SJCRH30 (cell line): ENCODE measurements at places on chromosomes 7 and 10. TPM values are rescaled to one million over a fixed set of nuclear protein-coding genes. Genes with fewer than 3 reads are reported as not detected.

STK31 gene
- total RNA-seq: 0.08 TPM in 1 of 2 replicates, not detected in the other

EBLN1 gene
- not detected in 2 replicates for total RNA-seq

DNA sequence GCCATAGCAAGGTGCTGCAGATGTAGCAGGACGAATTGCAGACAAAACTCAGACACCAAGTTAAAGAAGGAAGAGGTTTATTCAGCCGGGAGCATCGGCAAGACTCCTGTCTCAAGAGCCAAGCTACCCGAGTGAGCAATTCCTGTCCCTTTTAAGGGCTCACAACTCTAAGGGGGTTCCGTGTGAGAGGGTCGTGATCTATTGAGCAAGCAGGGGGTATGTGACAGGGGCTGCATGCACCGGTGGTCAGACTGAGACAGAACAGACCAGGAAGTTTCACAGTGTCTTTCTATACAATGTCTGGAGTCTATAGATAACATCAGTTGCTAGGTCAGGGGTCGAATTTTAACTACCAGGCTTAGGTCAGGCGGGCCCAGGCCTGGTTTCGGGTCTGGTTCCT, 222.0 kb upstream of the C7orf33 start:
- H3K36me3 ChIP-seq: no peaks in the 10 kb centered on the region
- H3K27ac ChIP-seq: no peak overlapping the region
- peaks cover 13% of the 10 kb centered on the region; the same call in 1 of the 2 replicates for H3K27me3 ChIP-seq
- H3K4me1 ChIP-seq: no peaks in the 10 kb centered on the region
- no peak for DNase-seq
- H3K4me3 ChIP-seq: no peak overlapping the region

TPST1 gene
- total RNA-seq: 57.3 and 62.1 TPM in 2 replicates

DNA sequence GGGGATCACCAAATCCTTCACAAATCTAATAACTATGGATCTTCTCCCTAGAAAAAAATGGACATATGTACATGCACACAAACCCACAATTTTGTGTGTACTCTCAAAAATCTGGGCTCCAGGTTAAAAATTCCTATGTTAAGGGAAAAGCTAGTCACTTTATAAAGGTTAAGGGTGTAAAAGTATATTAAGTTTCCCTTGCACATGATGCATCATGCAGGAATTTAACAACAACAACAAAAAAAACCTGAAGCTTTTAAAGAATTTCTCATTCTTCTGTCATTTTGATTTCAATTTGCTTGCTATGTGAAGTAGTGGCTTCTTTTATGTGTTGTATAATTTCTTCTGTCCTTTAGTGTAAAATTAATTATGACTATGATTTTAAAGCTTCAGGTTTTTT, 123.7 kb downstream of the CNOT4 start:
- H3K4me1 ChIP-seq: peaks cover 5% of the 10 kb centered on the region
- no peak for DNase-seq
- no peak overlapping the region for H3K27ac ChIP-seq

DNA sequence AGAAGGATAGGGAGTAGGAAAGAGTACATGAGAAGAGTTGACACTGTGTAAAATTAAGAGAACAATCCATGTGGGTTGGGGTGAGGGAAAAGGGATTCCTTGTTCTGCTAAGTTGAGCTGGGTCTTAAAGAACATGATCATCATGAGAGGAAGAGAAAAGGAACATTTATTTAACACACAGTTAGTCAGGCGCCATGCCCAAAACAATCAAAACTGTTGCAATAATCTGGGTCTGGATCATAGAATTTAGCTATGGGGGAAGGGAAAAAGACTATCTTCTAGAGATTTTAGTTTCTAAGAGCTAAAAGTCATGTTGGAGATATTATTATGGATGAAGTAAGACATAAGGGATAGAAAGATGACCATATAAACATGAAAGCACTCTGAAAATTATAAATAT, 178.9 kb downstream of the SEM1 start:
- DNase-seq: no peak
- no peak overlapping the region for H3K27ac ChIP-seq
- no peaks in the 10 kb centered on the region for H3K27me3 ChIP-seq
- H3K4me1 ChIP-seq: no peaks in the 10 kb centered on the region

- no peak for DNase-seq
- H3K4me1 ChIP-seq: peaks cover 45% of the 10 kb centered on the region
- no peaks in the 10 kb centered on the region for H3K36me3 ChIP-seq
- no peaks in the 10 kb centered on the region for H3K27me3 ChIP-seq
Observed at GRCh38 chr10:16949816-16950215, 132.6 kb upstream of the RSU1 start.

DNA sequence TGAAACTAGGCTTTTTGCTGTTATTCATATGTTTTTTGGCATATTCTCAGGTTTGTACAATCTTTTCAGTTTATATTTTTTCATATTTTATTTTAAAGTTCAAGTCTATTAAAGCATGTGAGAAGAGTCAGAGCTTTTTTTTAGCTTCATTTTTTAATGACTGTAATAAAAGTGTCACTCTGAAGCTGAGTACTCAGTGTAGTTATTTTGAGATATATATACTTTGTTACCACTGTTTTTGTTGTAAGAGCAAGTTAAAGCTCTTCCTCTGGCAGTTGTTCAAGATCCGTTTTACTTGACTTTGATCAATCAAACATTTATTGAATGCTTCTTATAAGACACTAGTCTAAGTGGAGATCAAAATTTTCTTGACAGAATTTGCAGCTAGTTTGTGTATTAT, 37.5 kb downstream of the CASD1 start:
- no peak overlapping the region for H3K4me3 ChIP-seq
- H3K4me1 ChIP-seq: no peaks in the 10 kb centered on the region
- H3K27me3 ChIP-seq: no peaks in the 10 kb centered on the region
- H3K36me3 ChIP-seq: peaks cover 22% of the 10 kb centered on the region

GRCh38 chr10:86004337-86004736, 362.3 kb downstream of the GRID1 start:
- no peaks in the 10 kb centered on the region for H3K4me1 ChIP-seq
- no peaks in the 10 kb centered on the region for H3K36me3 ChIP-seq
- no peaks in the 10 kb centered on the region for H3K27me3 ChIP-seq
- no peak overlapping the region for H3K27ac ChIP-seq
- no peak overlapping the region for H3K4me3 ChIP-seq
